CD4-positive, alpha-beta T cell treated with Interleukin-17A for 1 hour (primary cell): ENCODE measurements at places on chromosomes 7 and 10.

- DNase-seq, result no peak
Measured at GRCh38 chr10:66565999-66566398, 359.8 kb upstream of the LRRTM3 start.

GRCh38 chr10:94402843-94403379, 570 bp downstream of the TBC1D12 start:
- no peak for DNase-seq

- DNase-seq, result no peak
Measured at GRCh38 chr7:156461881-156462665, 178.5 kb upstream of the RNF32 start.

GRCh38 chr7:5693529-5693928, 87.9 kb downstream of the RNF216 start:
- peak; percentile 63 for DNase-seq

- peak; percentile 40 for DNase-seq
Measured at GRCh38 chr10:5284311-5285057, 80.3 kb upstream of the UCN3 start.

GRCh38 chr7:104980841-104981671, 32.9 kb upstream of the KMT2E start:
- peak; percentile 84 for DNase-seq

GRCh38 chr10:104123397-104123796, 1.4 kb downstream of the SFR1 start:
- peak; percentile 29 for DNase-seq

- DNase-seq, result no peak
Measured at GRCh38 chr10:115827231-115828009, 445.6 kb downstream of the GFRA1 start.
